Esophagus squamous epithelium (tissue), 5 donors: ENCODE measurements at places on chromosomes 6 and 20. TPM values are rescaled to one million over a fixed set of nuclear protein-coding genes. Genes with fewer than 3 reads are reported as not detected.
A peak's percentile ranks its signal among the peaks of the same experiment; 100 is the strongest.

FAXC gene
- total RNA-seq = 5.9 TPM

RAMACL gene
- 1.4 TPM for total RNA-seq

DNA sequence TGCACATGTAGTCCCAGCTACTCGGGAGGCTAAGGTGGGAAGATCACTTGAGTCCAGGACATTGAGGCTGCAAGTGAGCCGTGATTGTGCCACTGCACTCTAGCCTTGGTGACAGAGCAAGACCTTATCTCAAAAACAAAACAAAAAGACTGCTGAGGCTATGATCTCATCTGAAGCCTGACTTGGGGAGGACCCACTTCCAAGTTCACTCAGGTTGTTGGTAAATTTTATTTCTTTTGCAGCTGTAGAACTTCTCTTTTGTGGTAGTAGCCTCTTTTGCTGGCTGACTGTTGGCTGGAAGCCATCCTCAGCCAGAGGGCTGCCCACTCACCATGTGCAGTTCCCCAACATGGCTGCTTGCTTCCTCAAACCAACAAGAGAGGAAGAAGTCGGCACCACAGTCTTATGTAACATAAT lies 36.8 kb upstream of the ME1 start:
- no peak overlapping the region for H3K27ac ChIP-seq
- H3K4me1 ChIP-seq = no peaks in the 10 kb centered on the region
- no peak overlapping the region for H3K4me3 ChIP-seq
- H3K27me3 ChIP-seq = no peaks in the 10 kb centered on the region

DNA sequence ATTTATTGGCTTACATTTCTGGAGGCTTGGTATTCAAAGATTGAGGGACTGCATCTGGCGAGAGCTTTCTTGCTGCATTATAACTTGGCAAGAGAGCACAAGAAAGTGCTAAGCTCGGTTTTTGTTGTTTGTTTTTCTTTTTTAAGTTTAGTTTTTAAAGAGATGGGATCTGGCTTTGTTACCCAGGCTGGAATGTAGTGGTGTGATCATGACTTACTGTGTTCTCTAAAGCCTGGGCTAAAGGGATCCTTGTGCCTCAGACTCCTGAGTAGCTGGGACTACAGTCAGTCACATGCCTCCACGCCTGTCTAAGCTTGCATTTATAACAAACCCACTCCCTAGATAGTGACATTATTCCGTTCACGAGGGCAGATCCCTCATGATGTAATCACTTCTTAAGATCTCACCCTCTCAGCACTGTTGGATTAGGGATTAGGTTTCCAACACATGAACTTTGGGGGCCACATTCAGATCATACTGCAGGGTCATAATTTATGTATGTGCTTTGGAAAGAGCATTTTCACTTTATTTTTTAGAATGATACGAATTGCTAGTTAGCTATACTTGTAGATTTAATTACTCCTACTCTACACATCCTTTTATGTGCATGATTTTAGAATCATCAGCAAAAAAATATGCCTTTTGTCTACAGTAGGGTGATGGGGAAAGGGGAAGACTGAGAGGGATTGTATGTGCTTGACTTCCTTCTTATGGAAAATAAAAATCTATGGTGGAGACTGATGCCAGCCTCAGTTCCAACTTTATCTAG lies 167.8 kb downstream of the JARID2 start:
- H3K36me3 ChIP-seq = no peaks in the 10 kb centered on the region
- peak overlapping the region; percentile 64 for H3K27ac ChIP-seq
- no peak for DNase-seq
- H3K27me3 ChIP-seq = no peaks in the 10 kb centered on the region

HMGA1 gene
- total RNA-seq = 118 TPM

GRCh38 chr6:100731411-100731810 lies 149.7 kb downstream of the ASCC3 start:
- no peaks in the 10 kb centered on the region for H3K27me3 ChIP-seq
- no peak for DNase-seq
- H3K36me3 ChIP-seq = no peaks in the 10 kb centered on the region
- no peak overlapping the region for H3K4me3 ChIP-seq
- H3K4me1 ChIP-seq = no peaks in the 10 kb centered on the region

OPRL1 gene
- total RNA-seq = 0.91 TPM

ZBTB46 gene
- 1.5 TPM for total RNA-seq

DNA sequence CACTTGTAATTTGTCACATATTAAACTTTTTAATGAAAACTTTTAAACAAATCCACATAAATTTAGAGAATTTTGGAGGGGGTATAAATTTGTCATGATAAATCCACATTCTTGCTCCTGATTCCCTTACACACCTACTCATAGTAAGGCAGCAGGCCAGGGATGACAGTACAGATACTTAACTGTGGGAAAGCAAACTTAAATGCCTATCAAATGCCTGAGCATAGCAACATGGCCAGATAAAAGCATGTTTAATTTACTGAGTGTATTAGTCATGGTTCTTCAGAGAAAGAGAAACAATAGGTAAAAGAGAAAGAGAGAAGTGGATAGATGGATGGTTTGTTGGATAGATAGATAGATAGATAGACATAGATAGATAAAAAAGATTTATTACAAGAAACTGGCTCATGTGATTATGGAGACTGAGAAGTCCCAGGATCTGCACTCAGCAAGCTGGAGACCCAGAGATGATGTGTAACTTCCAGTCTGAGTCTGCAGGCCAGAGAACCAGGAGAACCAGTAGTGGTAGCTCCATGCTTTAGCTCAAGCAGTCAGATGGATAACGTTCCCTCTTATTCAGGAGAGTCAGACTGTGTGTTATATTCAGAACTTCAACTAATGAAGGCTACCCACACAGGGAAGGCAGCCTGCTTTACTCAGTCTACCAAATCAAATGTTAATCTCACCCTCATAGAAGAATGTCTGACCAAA lies 15.9 kb upstream of the ADGRF1 start:
- peaks cover 7% of the 10 kb centered on the region for H3K4me1 ChIP-seq
- no peak for DNase-seq
- H3K4me3 ChIP-seq = no peak overlapping the region
- no peaks in the 10 kb centered on the region for H3K27me3 ChIP-seq
- no peak overlapping the region for H3K27ac ChIP-seq
- no peaks in the 10 kb centered on the region for H3K36me3 ChIP-seq

DNA sequence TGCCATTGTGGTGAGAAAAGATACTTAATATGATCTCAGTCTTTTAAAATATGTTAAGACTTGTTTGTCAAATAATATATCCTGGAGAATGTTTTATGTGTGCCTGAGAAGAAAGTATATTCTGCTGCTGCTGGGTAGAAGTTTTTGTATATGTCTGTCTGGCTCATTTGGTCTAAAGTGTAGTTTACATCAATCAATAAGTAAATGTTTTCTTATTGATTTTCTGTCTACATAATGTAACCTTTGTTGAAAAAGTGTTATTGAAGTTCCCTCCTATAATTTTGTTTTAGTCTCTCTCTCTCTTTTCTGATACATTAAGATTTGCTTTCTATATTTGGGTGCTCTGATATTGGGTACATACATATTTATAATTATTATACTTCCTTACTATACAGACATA lies 201.2 kb downstream of the THBS2 start:
- H3K4me1 ChIP-seq = no peaks in the 10 kb centered on the region
- no peaks in the 10 kb centered on the region for H3K27me3 ChIP-seq
- no peak for DNase-seq
- no peak overlapping the region for H3K27ac ChIP-seq
- H3K4me3 ChIP-seq = no peak overlapping the region

- no peaks in the 10 kb centered on the region for H3K36me3 ChIP-seq
- no peak overlapping the region for H3K27ac ChIP-seq
- no peaks in the 10 kb centered on the region for H3K4me1 ChIP-seq
- H3K4me3 ChIP-seq = no peak overlapping the region
- H3K27me3 ChIP-seq = no peaks in the 10 kb centered on the region
These were observed 606.0 kb upstream of the HTR1E start for GRCh38 chr6:86331265-86331840.
